ENCODE measurements at places on chromosomes 11 and 22.
A peak's percentile ranks its signal among the peaks of the same experiment; 100 is the strongest.

DNA sequence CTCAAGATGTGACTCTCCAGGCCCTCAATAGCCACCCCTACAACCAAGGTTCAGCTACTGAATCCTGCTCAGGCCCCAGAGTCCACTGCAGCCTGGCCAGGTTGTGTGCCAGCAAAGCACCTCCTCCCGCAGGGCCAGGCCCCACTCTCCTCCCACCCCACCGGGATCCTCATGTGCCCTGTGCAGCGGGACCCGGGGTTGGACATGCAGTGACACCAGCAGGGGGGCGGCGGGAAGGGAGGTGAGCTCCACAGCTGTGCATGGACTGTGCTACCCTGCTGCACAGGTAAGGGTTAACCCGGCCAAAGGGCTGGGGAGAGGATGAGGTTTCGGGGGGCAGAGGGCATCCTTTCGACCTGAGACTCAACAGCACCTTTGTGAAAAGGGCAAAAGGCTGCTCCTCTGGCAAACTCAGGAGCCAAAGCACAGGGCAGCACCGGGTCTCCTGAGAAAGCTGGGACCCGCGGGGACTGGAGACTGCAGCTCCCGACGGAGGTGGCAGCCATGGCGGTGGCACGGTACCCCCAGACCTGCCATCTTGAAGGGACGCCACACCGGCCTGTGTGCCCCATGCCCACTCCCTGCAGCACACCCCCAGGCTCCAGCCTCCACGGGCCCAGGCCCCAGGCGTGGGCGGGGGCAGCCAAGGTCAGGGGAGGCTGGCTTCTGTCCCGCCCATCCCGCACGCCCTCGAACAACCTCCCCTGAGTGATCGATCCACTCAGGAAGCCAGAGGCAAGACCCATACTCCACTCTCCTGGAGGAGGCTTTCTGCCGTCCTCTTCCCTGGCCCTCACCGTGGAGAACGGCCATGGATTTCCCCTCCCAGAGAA, 10.6 kb downstream of the PLXNB2 start:
- no peak for DNase-seq

GRCh38 chr11:115222218-115222862, 281.9 kb downstream of the CADM1 start:
- DNase-seq: no peak

DNA sequence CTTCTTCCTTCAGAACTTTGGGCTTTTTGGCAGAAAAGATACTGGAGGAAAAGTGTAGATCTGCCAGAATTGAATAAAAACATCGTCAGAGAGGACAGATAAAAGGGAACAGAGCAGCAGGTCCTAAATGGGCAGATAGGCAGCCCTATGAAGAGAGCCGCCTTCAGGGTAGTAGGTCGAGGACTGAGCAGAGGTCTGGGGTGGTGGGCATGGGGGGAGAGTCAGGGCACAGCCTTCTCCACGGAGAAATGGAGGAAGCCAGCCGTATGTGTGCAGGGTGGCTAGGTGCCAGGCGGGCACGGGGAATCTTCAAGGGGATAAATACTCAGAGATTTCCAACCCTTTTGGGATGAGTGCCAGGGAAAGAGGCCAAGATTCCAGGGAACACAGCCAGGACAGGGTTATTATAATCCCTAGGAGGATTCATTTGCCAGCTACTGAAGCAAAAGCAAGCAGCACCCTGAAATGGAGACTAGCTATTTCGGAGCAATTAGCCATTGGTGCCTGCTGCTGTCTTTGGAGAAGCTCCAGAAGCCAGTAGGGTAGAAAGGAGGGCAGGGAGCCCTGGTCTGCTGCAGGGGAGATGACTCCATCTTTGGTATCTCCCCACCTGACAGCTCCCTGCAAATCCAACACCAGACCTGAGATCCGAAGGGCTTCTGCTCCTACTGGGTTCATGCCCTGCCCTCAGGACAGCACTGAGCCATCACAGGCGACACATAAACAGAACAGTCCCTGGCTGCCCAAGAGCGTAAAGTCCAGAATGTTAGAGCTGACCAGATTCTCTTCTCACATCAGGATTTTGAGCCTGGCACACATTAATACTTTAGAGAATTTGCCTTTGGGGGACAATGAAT, 174.5 kb upstream of the NTM start:
- no peak for DNase-seq

- no peak for DNase-seq
Measured at GRCh38 chr11:15909937-15910598, 446.3 kb downstream of the SOX6 start.

DNA sequence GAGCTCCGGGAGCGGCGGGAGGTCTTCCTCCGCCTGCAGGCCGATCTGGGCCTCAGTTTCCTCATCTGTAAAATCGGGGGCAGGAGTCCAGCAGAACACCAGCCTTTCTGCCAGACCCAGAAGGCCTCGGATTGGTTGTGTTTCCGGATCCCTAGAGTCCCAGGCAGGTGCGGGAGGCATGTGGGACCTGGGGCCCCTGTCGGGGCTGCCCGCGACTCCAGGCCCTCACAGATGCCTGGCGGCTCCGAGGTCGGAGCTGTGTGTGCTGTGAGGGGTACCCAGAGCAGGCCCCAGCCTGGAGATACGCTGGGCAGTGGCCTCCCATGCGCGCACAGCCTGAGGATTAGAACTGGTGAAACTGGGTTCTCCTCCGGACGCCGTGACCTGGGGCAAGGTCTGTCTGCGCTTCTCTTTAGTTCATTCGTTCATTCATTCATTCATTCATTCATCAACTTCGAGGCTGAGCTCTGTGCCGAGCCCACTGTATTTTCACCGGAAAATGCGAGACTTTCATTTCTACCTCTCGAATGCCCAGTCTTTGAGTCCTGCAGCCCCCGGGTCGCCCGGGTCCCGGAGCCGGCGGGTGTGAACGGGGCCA, 24.6 kb downstream of the FLRT1 start:
- DNase-seq: no peak

- peak; percentile 13 for DNase-seq
Measured at GRCh38 chr11:44427432-44427831, 117.5 kb upstream of the ALX4 start.

DNA sequence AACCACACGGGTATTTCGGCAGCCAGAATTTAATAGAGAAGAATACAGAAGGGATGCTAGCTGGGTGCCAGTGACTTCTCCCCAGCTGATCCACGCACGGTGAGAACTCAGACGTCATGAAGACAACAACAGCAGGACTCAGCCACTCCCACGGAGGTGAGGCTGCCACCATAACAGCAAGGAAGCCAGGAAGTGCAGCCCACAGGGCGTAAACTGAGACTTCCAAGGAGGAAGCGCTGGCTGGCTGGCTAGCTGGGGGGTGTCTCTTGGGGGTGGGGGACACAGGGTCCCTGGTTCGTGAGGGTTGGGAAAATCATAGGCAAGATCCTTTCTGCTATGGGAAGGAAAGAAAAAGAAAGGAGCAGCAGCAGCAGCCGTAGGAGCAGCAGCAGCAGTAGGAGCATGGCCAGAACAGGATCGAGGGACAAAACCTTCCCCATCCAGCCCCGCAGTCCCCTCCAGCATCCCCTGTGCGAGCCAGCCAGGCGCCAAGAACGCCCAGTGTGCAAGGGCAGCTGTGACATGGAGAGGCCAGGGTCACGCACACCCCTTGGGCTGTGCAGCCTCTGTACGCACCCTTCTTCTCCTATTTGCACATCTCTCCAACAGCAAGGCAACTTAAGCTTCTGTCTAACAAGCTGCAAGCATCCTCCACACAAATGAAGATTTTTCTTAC, 49.6 kb upstream of the SHANK2 start:
- DNase-seq: no peak

DNA sequence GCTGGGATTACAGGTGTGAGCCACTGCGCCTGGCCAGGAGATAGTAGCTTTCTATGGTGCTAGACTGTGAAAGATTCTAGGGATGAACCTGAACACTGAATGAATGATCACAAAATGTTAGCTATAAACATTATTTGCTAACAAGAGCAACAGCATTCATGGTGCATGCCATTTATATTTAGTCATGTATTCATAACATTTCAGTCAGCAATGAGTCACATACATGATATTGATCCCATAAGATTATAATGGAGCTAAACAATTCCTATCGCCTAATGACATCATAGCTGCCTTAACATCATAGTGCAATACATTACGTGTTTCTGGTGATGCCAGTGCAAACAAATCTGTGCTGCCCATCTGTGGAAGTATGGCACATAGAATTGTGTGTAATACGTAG, 164.1 kb downstream of the ARHGAP42 start:
- DNase-seq: no peak

DNA sequence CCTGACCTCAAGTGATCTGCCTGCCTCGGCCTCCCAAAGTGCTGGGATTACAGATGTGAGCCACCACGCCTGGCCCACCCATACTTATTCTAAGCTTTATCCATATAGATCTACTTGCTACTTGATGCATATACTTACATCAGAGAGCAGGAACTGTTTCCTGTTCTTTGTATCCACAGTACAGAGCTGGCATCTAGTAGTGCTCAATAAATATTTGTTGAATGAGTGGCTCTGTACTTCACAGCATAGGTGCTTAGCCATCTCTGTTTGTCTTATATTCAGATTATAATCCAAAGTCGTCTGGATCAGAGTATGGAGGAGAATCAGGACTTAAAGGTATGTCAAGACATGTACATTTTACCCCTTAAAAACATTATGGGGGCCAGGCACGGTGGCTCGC, 38.6 kb upstream of the DLAT start:
- DNase-seq: no peak

DNA sequence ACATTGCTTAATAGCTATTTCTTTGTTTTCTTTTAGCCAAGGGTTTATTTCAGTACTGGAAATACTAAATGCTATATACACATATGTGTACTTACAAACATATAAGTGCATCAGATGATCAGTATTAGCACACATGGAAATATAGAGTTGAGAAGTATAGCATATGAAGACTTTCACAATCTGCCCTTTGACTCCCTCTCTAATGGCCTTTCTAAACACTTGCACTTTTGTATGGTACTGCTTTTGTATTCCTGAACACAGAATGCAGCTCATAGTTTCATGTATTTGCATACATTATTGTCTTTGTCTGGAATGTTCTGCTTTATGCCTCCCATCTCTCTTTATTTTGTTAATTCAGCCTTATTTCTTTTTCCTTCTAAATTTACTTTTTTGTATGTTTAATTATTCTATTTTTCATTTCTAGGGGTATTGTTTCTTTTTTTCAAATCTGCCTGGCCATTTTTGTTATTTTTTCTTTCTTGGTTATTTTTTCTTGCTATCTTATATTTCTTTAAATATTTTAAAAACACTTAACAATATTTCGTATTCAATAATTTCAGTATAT, 28.8 kb downstream of the ACER3 start:
- no peak for DNase-seq

DNA sequence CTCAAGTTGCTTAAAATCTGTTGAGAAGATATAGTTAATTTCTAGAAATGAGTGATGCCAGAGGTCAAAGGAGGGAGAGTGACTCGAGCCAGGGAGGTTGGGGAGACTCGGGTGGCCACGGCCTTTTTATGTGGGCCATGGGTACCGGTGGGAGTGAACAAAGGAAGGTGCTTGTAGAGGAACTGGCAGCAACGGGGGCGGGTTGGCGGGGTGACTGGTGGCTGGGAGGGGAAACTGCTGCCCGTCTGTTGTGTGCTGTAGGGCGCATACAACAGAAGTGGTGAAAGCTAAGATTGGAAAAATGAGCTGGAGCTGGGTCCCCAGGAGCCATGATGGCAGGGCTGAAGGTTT, 5.4 kb downstream of the DAGLA start:
- no peak for DNase-seq

DNA sequence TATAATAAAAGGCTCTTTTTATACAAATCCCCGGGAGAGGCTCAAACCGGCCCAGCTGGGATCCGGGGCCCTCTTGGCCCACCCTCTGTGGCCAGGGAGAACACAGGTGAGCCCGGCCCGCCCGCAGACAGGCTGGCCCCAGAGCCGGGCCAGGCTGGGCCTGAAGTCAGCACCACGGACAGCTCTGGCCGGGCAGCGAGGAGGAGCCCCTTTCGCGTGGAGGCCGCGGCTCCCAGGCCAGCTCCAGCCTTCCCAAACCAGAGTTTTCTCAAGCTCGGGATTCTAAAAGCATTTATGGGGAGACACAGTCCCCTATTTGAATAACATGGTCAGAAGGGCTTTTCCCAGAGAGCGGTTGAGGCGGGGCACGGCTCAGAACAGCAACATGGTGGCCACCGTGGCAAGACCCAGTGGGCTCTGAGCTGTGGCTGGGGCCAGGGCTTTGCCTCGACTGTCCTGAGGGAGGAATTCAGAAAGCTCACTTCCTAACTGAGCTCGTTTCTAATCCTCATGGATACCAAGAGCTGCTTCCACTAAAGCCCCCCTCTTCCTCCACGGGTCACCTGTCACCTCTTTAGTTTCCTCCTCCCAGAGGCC, 115.4 kb downstream of the BRD1 start:
- no peak for DNase-seq

- DNase-seq: no peak
Measured at GRCh38 chr22:44730022-44730393, 22.4 kb upstream of the ARHGAP8 start.

- no peak for DNase-seq
Measured at GRCh38 chr11:82959987-82960778, 58.6 kb downstream of the DDIAS start.

GRCh38 chr11:103888541-103888951, 147.9 kb upstream of the DDI1 start:
- no peak for DNase-seq

DNA sequence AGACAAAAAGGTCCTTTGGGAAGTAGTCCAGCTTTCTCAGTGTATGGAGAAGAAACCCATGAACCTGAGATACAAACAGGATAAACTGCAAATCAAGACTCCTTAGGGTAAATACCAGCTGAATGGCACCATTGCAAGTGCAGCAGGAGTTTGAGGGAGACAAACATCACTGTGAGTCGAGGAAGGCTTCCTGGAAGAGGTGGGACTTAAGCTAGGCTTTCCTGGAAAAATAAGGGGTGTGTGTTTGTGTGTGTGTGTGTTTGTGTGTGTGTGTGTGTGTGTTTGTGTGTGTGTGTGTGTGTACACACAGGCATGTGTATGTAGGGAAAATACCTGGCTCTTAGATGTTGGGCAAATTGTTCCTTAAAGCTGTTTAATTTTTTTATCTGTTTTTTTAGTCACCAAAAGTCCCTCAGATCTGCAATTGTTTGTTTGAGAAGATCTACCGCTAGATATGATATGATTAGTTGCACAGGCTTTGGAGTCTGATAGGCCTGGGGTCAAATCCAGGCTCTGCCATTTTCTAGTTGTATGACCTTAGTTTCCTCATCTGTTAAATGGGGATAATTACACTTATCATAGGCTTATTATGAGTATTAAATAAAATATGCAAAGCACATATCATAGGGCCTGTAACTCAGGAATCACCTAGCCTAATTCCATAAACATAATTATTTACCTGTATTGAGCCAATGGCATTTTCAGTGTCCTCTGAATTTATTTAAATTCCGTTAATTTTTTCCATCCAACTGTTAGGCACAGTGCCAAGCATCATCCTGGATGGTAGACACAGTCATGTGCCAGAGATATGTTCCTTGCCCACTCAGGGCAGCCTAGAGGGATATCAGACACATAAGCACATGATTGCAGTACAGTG, 85.6 kb upstream of the EED start:
- no peak for DNase-seq

GRCh38 chr11:32374261-32374711, 61.1 kb downstream of the WT1 start:
- peak; percentile 34 for DNase-seq

- no peak for DNase-seq
Measured at GRCh38 chr11:2651826-2652271, 47.9 kb downstream of the KCNQ1OT1 start.

- DNase-seq: no peak
Measured at GRCh38 chr11:121808096-121808495, 307.9 kb downstream of the BLID start.

Data from stimulated activated CD4-positive, alpha-beta T cell treated with anti-CD3 and anti-CD28 coated beads, Interleukin-12 subunit alpha, Interleukin-12 subunit beta, amount 100 ng/mL, for 24 hours (primary cell).